ENCODE measurements at places on chromosomes 1 and 21.

DNA sequence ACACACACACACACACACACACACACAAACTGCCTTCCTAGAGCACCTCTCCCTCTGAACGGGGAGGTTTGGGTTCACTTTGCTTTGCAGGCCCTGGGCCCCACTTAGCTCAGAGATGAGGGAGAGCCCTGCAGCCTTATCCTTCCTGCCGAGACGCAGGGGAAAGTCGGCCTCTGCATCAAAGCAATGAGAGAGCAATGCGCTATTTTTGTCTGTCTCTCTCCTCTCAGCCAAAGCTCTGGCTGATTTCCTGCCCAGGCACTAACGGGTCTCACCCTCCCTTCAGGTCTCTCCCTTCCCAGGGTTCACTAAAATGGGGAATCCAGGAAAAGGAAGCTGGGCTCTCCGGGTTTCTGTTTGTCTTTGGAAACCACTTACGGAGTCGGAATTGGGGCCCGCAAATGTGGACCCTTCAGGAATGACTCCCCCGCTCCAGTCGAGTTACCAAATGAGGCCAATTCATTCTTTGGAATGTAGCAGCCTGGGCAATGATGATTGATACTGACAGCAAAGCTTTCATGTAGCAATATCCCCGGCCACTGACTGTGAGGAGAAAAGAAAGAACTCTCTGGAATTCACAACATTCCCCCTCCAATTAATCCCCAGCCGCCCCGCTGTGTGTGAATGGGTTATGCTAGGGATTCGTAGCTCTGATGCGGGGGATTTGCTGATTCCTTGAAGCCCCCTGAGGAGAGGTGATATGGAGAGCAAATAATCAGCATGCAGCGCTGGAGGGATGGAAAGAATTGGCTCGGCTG is 61.5 kb upstream of the WLS start:
- peak; percentile 96 for DNase-seq

DNA sequence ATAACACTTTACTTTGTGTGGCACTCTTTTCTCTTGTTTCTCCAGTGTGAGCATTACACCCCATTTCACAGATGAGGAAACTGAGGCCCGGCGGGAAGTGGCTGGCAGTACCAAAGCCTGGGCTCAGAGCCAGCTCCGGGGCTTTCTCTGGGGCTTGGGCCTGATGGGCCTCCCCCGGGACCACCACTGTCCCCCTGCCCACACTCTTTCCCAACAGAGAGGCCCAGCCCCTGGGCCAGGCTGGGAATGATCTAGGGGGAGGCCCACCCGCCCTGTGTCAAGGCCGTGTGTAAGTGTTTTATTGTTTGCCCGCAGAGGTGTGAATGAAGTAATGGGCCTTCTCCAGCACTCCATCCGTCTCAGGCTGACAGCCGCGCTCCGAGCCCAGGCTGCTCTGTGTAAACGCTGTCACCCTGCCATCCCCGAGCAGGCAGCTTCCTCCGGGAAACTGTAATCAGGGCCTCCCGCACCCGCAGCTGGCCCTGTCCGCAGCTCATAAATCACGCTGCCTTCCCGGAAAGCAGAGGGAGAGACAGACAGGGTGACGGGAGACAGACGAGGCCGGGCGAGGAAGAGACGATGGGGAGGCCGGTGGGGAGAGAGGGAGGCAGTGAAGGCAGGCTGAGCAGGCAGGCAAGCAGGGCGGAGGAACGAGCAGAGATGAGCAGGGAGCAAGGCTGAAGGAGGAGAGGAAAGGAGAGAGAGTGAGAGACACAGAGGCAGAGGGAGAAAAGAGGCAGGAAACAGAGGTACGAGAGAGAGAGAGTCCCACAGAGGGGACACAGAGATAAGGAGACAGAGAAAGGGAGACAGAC is 109.7 kb upstream of the ZBTB40 start:
- peak; percentile 67 for DNase-seq

DNA sequence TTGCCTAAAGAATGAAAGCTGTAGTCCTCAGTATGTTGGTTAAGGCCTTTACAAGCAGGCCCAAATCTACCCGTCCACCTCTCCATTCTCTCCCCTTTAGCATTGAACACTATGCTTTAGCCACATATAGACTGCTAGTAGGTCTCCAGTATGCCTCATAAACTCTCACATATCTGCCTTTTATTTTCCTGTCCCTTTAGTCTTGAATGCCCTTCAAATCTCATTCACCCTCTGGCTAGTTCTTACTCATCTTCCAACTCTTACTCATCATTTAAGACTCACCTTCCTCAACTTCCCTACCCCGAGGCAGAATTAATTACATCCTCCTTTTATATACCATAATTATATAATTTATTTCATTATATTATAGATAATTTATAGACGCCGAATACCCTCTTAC is 78.7 kb upstream of the TSPAN2 start:
- no peak for DNase-seq

DNA sequence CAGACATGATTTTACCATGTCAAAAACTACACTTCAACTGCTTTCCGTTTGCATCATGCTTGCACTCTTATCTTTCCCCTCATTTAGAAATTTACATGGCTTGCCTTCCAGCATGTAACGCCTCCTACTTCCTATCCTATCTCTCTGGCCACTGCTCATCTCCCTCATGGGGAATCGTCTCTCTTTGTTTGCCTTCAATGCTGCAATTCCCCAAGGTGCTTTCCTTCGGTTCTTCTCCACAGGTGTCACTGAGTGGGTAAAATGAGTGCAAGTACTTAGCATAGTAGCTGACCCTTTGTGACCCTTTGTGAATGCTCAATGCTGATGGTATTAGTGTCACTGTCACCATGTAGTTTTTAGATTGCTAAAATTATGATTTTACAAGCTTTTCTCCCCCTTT is 63.1 kb downstream of the APP start:
- peak; percentile 47 for DNase-seq

DNA sequence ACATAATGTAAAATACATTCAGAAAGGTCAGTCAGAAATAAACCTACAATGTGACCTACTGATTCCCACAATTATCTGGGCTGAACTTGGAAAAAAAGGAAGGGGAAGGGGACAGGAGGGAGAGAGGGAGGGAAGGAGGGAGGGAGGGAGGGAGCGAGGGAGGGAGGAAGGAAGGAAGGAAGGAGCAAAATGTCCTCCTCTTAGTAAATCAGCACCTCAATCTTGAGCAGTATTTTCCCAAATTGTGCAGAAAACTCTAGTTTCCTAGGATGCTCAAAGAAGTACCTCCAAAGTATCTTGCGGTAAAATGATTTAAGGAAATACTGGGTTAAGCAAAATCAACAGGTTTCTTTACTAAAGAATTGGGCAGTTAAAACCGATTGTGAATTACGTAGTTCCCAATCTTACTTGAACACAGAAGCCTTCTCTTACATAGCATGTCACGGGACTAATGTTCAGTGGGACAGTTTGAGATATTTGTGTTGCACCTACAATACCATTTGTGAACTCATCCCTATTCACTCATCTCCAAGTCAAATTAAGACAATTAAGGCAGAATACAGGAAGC is 51.0 kb upstream of the ASPM start:
- DNase-seq: no peak

DNA sequence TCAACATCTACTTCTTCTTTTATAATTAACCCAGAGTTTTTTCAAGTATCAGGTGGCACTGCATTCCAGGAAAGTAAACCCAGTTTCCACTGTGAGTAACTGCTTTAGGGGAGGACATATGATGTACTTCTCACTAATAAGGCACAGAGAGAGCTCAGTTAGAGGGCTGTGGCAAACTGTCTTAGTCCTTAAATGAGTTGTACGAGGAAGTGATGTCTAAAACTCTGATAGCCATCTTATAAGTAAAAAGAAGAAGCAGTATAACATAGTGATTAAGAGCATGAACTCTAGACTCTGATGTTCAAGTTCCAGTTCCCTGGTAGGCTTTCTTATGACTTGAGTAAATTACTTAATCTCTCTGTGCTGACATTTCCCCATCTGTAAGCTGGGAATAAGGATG is 58.7 kb upstream of the PTGS2 start:
- no peak for DNase-seq

DNA sequence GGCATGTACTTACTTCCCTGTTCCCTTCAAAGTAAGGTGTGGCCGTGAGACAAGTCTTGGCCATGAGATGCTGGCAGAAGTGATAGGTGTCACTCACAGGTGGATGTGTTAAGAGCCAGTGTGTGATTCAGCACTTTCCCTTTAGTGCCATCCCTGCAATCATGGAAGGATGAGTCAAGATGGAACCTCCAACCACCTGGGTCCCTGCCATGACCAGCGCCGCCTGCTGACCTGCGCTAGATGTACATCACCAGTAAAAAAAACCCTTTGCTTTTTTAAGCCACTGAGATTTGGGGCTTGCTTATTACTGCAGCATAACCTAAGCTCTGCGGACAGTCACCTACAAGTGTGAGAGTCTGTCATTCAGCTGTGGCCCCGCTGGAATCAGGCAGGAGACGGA is 71.7 kb downstream of the TOMM20 start:
- DNase-seq: no peak

DNA sequence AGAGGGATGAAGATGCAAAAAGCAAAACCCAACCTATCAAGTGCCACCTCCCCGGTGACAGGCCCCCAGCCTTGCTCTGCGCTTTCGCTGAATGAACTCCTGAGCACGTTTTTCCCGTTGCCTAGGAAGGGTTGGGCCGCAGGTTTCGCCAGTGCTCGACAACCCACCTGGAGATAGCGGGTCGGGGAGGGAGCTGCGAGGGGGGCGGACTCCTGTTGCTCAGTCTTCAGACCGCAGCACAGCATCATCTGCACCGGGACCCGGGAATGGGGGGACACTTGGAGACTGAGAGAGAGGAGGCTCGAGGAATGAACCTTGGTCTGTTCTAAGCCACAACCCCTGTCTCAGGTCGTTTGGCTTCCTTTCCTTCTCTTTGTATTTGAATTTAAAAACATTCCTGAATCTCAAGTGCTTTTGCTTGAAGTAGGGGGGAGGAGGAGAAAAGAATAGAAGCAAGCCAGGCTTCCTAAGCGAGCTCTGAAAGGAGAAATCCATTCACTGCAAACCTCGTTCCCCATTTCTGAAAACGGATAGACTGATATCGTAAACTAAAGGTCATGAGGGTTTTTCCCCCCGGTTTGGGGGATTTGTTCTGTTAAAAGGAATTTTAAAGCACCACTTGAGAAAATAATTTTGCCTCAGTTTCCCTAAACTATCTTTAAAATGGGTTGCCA is 1.2 kb downstream of the AK5 start:
- DNase-seq: peak; percentile 41

- DNase-seq: peak; percentile 54
Measured at GRCh38 chr1:84763912-84764680, 73.8 kb upstream of the SSX2IP start.

- no peak for DNase-seq
Measured at GRCh38 chr1:66559517-66559916, 25.6 kb downstream of the SGIP1 start.

Data from eye (tissue), 1 donor.